ENCODE measurements at places on chromosomes 1 and 21. TPM values are rescaled to one million over a fixed set of nuclear protein-coding genes. Genes with fewer than 3 reads are reported as not detected.

- H3K36me3 ChIP-seq = no peaks in the 10 kb centered on the region
- DNase-seq = no peak
- no peak overlapping the region for H3K27ac ChIP-seq
- no peak overlapping the region for H3K4me3 ChIP-seq
These were observed 152.2 kb downstream of the LIPI start for GRCh38 chr21:14058566-14058965.

- no peaks in the 10 kb centered on the region for H3K27me3 ChIP-seq
- DNase-seq = no peak
- no peak overlapping the region for H3K27ac ChIP-seq
These were observed 19.6 kb upstream of the PDE9A start for GRCh38 chr21:42633858-42634257.

DNA sequence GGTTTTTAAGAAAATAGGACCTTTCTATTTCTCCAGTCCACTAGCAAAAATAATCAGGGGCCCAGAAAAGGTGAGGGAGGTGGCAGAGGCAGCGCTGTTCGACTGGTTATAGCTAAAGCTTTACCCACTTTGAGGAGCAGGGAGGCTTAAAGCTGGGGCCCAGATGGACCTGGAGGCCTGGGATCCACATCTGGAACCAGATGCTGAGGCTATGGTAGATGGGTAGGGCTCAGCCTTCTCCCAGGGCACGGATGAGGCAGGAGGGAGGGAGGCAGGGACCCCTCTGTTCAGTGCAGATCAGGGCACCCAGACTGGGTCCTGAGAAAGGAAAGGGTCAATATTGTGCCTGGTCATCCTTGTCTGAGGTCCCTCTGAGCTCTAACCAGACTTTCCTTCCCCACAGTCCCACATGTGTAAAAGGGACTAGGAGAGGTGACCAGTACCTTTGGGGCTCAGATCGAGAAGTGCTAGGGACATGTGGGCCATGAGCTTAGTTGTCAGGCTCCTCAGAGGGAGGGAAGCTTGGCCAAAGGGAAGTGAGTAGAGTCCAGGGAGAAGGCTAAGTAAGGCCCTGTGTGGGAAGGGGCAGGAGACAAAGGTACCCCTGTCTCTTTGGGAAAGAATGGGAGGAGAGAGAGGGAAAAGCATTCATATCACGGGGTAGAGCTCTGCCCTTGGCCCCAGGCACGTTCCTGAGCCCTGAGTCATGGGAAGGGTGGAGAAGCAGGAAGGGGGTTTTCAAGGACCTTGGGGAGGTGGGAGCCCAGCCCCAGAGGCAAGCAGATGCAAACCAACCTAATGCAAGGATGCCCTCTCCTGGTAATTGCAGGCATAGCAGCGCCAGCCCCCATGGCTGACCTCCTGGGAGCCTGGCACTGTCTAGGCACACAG, 15.4 kb downstream of the LMNA start:
- H3K27ac ChIP-seq = no peak overlapping the region
- no peaks in the 10 kb centered on the region for H3K27me3 ChIP-seq
- peak; percentile 72 for DNase-seq

DNA sequence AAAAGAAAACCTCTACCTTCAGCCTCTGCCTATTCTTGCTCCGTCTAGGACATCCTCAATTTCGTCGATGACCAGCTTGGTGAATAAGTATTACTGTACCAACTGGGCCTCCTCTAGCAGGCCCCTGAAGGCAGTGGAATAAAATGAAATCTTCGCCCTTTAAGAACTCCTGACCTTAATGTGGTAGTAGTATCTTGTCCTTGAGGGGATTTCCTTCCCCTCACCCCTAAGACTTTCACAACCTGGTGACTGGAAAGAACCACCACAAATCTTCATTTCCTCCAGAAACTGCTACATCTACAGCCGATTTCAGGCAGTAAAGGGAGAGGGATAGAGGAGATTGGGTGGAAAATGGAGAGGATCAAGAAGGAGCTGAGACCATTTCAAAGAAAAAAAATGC, 1.6 kb upstream of the HAX1 start:
- no peak overlapping the region for H3K4me3 ChIP-seq
- DNase-seq = no peak
- H3K27me3 ChIP-seq = no peaks in the 10 kb centered on the region
- peaks cover 53% of the 10 kb centered on the region for H3K36me3 ChIP-seq
- peaks cover 33% of the 10 kb centered on the region for H3K4me1 ChIP-seq

DNA sequence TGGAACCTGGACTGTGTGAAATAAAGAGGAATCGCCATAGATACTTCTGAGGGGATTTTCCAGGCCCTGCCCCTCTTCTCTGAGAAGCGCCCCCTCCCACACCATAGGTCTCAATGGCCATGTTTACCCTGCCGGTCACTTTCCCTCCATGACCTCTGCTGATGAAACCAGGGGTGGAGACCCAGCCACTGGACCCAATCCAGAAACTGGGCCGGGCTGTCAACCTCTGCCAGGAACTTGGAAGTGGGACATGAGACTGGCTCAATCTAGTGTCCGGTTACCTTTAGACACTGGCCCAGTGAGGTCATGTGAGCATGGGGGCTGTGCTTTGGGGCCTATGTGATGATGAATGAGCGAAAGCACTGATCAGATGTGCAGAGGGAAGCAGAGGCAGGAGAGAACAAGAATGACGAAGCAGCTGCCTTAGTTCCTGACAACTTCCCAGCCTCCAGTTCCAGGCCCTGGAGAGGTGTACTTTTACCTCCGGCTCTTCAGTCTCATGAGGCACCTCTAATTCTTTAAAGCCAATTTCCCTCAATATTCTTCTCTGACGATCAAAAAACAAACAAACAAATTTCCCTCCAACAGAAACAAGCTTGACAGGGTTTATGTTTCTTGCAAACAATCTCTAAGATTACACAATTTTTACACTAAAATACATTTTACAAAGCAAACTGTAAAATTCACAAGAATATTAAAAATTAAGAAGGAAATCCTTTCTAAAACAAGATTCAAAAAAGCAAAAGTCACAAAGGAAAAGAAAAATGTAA, 4.9 kb downstream of the ASAP3 start:
- no peak overlapping the region for H3K27ac ChIP-seq
- H3K36me3 ChIP-seq = no peaks in the 10 kb centered on the region
- no peak for DNase-seq
- peaks cover 30% of the 10 kb centered on the region for H3K27me3 ChIP-seq

DNA sequence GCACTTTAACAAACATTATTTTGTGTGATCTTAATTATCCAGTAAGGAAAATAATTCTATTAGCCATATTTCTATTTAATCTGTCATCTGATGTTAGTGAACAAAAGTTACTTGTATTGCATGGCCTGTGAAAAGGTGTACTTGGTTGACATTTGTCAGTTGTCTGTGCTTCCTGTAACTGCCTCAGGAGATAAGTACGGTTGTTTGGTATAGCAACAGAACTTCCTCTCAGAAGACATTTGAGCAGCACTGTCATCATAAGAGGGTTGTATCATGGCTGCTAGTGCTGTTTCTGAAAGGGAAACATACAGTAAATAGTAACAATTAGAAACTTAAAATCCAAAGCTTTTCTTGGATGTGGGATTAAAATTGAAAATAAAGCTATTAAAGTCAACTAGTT, 3.4 kb downstream of the BLZF1 start:
- H3K4me3 ChIP-seq = no peak overlapping the region
- peaks cover 28% of the 10 kb centered on the region for H3K36me3 ChIP-seq
- DNase-seq = no peak
- no peak overlapping the region for H3K27ac ChIP-seq

DNA sequence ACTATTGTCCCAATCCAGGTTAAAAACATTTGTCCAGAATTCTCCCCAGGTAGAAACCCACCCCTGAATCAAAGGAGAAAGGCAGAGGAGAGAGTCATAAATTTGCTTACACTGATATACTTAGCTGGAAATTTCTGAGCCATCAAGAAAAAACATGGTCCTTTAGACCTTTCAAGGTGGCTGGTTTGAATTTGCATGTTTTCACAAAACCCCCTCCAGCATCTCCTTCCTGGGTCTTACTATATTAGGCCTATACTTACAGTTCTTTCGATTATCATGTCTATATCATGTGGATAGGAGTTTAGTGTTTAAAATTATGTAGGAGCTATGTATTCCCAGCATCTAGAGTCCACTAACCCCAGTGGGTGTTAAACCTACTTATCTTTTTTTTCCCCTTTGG, 178.2 kb downstream of the PLPP3 start:
- DNase-seq = no peak
- no peak overlapping the region for H3K27ac ChIP-seq
- no peaks in the 10 kb centered on the region for H3K27me3 ChIP-seq
- no peak overlapping the region for H3K4me3 ChIP-seq

DNA sequence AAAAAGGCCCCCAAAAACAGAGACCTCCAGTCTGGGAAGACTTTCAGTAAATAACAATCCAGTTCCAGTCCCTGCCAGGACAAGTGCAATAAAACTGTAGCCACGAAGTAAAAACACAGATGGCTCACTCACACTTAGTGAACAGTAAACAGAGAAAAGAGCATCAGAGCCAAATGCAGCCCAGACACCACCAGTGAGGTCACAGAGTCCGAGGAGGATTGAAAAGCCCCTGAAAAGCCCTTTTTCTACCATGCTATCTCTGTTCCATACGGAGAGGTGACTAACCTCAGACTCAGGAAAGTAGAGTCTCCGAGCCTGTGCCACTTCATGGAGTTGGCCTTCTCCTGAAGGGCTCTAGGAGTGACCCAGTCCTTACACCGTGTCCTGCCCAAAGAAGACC, 84.5 kb downstream of the COLGALT2 start:
- no peaks in the 10 kb centered on the region for H3K27me3 ChIP-seq
- no peaks in the 10 kb centered on the region for H3K36me3 ChIP-seq
- H3K27ac ChIP-seq = no peak overlapping the region
- no peak for DNase-seq

The C1orf167 gene
- total RNA-seq = not detected

The PTGFRN gene
- total RNA-seq = 0.38 TPM

The PEAR1 gene
- total RNA-seq = 0.20 TPM

The PLA2G2C gene
- not detected for total RNA-seq

Data from CD4-positive, alpha-beta T cell (primary cell).